ENCODE measurements at places on chromosomes 6 and 20. TPM values are rescaled to one million over a fixed set of nuclear protein-coding genes. Genes with fewer than 3 reads are reported as not detected.

- DNase-seq, result no peak
Measured at GRCh38 chr20:17542993-17543412, 11.8 kb upstream of the BFSP1 start.

DNA sequence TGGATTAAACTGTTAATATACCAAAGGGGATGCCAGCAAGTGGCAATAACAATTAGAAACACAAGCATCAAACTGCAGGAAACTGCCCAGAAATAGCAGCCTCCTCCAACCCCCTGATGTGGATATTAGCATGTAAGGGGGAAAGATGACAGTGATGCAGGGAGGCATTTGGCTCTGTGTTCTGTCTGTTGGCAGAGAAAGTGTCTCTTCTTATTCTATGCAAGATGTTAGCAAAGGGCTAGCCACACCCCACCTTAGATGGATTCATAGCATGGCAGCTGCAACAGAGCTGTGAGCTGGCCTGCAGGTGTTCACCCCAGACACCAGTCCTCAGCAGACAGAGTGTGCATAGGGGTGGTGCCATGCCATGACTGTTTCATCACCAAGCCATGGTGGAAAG lies 38.0 kb downstream of the SCP2D1 start:
- no peak for DNase-seq

- DNase-seq, result no peak
Measured at GRCh38 chr6:106666282-106667021, 37.1 kb downstream of the QRSL1 start.

- no peak for DNase-seq
Measured at GRCh38 chr6:108561742-108562502, 1.2 kb downstream of the FOXO3 start.

Gene TRDN
- not detected for total RNA-seq

Gene PRICKLE4
- 3.1 TPM for total RNA-seq

All from thoracic aorta (tissue), 2 donors.